ENCODE measurements at places on chromosomes 4 and X.

GRCh38 chr4:100034023-100034664 lies 84.1 kb upstream of the H2AZ1 start:
- DNase-seq: no peak

DNA sequence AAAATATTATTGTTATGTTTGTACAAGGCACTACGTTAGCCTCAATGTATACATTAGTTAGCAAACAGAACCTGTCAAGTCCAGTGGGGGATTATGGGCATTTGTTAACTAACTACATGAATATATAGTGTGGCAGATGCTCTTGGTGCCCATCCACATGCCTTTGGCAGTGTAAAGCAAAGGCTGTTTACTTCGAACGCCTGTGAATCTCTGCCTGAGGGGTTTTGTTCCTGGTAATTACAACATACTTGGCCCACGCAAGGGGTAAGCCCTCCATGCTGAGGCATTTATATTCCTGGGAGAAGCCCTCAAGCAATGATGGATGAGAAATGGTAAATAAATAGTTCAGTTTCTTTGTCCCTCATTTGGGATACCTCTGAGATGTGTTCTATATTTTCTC lies 119.7 kb downstream of the IL1RAPL1 start:
- no peak for DNase-seq

- no peak for DNase-seq
Measured at GRCh38 chr4:149077181-149077580, 635.0 kb upstream of the NR3C2 start.

DNA sequence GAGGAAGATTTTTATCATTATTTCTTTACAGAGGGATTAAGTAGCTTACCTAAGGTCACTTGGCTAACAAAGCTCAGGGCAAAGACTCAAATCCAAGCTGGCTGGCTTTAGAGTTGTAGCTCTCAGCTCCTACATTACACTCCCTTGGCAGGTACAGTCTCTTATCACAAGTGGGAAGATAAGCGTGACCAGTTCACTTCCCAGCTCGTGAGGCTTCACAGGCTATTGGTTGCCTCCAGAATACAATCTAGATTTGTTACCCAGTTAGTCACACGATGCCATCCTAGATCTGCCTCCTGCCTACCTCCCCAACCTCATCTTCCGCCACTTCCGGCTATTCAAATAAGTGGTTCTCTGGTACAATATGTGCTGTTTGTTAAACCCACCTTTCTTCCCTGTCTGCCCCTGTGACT lies 3.7 kb downstream of the MMRN1 start:
- DNase-seq: no peak

DNA sequence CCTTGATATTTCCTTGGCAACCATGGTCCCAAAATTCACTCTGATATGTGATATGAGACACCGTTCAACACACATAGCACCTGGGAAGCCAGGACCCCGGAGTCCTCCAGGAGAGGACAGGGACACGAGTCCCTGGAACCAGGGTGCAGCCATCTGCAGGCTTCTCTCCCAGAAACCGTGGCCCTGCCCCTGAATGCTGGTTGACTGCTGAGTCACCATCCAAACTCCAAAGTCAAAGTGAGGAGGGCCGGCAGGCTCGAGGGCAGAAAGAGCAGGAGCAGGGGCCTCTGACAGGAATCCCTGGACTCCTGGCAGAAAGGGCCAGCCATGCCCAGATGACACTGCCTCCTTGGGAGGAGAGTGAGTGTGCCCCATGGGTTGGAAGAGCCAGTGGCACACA lies 6.9 kb upstream of the PNMA6A start:
- no peak for DNase-seq

DNA sequence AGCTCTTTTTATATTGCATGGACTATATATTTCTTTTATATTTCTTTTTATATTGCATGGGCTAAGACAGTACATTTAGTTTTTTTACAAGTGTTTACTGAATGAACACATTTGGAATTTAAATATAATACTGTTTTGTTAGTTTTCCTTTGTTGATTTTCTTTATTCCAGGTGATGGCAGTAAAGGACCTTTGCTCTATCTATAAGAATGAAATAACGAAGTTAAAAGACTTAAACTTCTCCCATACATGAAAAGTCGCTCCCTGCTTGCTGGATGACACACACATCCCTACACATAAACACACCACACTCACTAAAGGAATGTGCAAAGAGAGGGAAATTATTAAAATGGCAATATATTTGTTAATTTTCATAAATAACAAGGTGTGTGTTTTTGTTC lies 102.5 kb upstream of the ANXA10 start:
- no peak for DNase-seq
